ENCODE measurements at places on chromosomes 6 and 20.
A peak's percentile ranks its signal among the peaks of the same experiment; 100 is the strongest.

DNA sequence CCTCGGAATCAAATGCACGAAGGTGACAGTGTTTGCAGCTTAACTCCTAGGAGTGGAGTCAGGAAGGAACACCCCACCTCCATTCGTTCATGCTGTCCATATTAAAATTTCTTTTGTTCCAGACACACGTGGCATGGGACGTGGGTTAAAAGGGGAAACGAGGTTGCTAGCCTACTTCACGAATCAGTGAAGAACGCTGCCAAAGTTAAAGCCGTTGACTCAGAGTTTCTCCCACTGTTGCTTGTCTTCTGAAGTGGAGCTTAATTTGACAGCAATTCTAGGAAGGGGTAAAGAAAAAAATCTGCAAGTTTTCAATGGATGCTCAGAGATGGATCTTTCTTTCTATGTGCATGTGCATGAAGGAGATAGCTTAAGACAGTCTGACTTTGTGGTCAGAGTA is 499.1 kb downstream of the CD83 start:
- no peak for DNase-seq

- DNase-seq = no peak
Observed at GRCh38 chr6:10482636-10483257, 38.4 kb upstream of the GCNT2 start.

DNA sequence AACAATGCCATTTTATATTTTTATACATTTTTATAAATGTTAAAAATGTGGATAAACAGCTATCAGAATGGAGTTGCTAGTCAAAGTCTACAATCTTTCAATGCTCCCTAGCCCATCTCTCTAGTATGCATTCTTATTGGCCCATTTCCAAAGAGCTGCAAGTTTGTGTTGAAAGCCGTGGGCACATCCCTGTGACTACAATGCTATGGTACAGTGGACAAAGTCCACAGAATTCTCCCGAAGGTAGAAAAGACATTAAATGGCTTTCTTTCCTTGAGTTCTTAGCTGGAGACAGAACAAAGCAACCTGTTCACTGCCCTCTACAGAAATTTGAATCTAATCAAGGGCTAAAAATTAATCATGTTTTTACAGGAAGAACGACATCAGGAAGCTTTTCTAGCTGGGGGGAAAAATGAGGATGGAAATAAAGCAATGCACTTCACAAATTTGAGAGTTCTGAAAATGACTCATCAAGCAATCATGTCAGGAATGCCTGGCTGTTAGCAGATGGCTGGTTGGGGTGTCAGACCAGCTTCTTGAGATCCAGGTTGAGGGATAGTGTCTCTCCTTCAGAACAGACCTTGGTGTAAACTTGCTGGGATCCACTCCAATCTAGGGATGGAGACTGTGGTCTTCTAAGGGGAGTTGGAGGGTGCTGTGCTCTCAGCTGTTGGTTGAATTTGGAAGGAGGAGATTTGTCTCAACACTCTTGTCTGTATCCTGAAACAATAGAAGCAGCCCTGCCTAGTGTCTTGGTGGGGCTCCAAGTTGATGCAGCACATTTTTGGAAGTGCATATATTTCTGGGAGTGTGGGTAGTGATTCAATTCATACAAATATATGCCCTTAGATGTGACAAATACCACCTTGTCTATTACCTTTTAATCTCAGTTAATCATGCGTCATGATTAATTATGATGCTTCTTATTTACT is 143.4 kb upstream of the PHACTR1 start:
- no peak for DNase-seq

GRCh38 chr6:35068206-35068605 is 72.9 kb downstream of the TCP11 start:
- no peak for DNase-seq

- DNase-seq = no peak
Observed at GRCh38 chr6:40550202-40551101, 36.7 kb downstream of the LRFN2 start.

DNA sequence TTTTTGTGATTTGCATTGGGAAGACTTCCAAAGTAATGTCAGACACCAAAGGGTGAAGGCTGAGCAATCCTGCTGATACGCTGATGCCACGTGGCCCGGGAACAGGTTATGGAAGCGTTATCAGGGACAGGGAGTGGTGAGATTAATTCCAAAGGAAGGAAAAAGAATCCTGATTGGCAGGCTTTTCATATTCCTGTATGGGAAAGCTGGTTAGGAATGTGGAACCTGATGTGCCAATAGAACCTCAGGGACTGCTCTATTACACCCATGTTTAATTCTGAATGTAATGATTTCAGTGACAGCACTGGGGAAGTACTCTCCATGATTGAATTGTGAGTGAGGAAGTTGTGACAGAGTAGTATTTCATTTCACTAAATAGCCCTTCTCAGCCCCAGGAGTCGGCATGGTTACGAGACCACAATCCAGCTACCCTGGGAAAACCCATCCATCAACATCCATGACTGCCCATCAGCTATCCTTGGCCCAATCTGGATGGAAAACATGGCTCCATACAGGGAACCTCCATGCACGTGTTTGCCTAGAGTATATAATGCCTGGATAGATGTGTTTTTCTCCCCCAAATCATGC is 49.4 kb downstream of the F13A1 start:
- no peak for DNase-seq

DNA sequence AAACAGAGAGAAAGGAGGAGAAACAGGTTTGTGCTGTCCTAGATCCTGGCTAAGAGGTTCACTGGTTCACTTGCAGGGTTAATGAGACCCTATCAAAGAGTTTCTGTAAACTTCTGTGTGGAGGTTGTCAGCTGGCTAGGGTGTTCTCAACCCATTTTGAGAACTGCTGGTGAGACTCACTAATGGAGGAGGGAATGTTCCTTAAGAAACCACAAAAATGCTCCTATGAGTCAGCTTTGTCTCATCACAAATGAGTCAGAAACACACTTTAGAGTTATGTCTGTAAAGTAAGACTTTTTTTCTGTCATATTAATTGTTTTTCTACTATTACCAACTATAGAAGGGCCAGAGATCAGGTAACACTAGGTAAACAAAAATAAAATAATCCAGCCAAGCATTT is 884.4 kb downstream of the PHF3 start:
- DNase-seq = no peak

GRCh38 chr20:52754366-52754765 is 217.8 kb upstream of the TSHZ2 start:
- no peak for DNase-seq

GRCh38 chr6:119201480-119201879 is 123.0 kb upstream of the FAM184A start:
- DNase-seq = no peak

DNA sequence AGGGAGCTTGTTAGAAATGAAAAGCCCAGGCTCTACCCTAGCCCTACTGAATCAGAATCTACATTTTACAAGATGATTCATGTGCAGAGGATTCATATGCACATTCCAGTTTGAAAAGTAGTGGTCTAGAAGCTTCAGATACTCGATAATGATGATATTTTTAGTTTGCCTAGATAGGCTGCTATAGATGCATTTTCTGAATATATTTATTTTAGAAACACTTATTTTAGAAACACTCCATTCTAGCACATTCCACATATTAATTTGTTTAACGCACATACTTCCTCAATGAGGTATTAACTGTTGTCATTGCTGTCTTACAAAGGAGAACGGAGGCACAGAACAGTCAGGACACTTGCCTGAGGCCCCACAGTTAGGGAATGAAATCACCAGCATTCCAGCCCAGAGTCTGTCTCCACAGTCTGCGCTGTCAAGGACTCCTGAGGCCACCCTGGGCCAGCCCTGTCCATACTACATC is 64.4 kb downstream of the SNAP25 start:
- no peak for DNase-seq

DNA sequence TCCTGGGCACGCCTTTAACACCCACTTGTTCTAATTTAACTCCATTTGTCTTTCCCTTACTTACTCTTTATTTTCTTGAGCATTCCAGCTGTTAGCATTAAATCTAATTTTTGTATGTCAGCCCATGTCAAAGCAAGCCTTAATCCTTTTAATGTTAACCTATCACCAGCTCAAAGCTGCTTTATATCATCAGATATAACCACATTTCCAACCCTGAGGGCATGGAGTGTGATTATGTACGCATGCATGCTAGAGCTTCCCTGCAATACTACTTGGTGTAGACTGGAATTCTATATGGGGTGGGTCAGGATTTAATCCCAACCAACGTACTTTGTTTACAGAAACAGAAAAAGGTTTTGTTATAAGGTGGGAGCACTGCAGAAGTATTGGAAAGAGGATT is 139.4 kb upstream of the HMGN3 start:
- no peak for DNase-seq

- DNase-seq = no peak
Observed at GRCh38 chr6:167331565-167331964, 6.7 kb downstream of the TTLL2 start.

DNA sequence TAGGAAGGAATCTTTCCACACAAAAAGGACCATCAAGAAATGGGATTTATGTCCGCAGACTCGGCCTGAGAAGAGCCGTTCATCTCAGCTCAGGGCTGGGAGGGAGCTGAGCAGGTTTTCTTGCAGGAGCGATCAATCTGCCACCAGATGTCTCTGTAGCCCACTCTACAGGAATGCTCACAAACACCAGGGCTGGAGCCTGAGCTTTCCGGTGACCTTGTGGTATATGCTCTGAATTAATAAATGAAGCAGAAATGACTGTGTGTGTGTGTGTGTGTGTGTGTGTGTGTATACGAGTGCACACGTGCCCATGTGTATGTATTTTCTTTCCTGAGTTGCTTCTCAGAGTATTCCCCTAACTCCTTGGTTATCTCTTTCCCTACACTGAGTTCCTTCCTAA is 12.0 kb downstream of the CD83 start:
- DNase-seq = peak; percentile 70

DNA sequence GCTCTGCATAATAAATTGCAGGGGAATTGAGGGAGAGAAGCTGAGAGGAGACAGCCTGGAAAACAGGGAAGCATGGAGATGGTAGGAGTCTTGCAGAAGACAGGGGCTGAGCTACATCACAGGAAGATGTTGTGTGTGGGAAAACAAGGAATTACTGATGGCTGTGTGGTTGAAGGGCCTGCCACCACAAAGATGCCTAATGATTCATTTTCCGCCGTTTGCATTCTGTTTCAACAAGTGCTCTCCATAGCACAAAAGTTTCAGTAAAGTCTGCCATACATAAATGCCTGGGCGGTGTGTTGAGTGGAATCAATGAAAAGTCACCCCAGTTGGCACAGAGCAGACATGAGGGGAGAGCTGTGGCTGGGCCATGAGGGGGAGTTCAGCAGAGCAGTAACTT is 5.6 kb upstream of the KLHL31 start:
- no peak for DNase-seq

DNA sequence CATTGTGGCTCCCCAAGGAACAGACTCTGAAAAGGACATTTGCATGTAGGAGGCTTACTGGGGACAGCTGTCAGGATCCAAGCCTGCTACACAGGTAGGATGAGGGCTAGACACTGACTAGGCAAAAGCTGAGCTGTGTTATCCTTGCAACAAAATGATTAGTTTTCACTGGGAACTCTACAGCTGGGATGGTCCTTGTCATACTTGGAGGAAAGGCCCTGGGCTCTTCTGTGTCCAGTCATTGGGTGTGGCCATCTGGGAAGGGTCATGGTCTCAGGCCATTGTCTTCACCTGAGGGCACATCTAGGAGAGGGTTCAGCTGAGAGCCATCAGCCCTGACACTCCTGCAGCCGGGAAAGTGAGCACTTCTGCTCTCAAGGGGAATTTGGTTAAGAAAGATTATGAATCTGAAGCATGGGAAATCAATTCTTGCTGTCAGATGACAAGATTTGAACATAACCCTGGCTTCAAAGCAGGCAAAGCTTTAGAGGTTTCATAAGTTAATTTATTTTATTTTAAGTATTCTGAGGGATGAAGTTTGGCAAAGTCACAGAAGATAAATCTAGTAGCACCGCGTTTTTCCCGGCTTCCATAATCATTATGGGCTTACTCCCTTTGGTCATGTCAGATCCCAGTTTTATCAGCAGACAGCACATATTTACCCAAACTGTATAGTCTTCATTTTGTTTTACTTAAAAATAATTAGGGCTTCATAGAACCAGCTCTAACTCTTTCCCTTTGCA is 78.4 kb upstream of the SLC22A23 start:
- DNase-seq = no peak

- no peak for DNase-seq
Observed at GRCh38 chr6:53325785-53326184, 23.0 kb downstream of the ELOVL5 start.

DNA sequence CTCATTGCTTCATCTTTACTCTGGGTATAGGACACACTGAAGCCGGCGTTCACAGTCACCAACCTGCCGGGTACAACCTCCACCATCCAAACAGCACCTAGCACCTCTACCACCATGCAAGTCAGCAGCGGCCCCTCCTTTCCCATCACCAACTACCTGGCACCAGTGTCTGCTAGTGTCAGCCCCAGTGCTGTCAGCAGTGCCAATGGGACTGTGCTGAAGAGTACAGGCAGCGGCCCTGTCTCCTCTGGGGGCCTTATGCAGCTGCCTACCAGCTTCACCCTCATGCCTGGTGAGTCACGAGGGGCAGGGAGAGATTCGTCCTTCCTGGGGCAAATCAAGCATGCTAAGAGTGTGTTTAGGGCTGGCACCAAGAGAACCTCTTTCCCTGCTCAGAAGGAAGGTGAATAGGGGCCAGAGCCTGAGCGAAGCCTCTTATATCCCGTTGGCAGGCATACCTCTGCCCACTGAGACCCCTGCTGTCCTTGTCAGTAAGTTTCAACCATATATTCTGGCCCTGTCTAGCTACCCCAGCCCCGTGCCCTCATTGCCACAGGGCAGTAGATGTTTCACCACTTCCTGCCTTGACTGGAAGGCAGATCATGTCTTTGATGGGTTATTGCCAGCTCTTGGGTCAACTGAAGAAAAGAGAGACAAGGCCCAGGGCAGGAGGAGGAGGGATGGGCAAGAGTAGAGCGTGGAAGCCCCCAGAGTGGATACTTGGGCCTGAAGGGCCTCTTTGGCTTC is 4.8 kb downstream of the SRF start:
- no peak for DNase-seq

DNA sequence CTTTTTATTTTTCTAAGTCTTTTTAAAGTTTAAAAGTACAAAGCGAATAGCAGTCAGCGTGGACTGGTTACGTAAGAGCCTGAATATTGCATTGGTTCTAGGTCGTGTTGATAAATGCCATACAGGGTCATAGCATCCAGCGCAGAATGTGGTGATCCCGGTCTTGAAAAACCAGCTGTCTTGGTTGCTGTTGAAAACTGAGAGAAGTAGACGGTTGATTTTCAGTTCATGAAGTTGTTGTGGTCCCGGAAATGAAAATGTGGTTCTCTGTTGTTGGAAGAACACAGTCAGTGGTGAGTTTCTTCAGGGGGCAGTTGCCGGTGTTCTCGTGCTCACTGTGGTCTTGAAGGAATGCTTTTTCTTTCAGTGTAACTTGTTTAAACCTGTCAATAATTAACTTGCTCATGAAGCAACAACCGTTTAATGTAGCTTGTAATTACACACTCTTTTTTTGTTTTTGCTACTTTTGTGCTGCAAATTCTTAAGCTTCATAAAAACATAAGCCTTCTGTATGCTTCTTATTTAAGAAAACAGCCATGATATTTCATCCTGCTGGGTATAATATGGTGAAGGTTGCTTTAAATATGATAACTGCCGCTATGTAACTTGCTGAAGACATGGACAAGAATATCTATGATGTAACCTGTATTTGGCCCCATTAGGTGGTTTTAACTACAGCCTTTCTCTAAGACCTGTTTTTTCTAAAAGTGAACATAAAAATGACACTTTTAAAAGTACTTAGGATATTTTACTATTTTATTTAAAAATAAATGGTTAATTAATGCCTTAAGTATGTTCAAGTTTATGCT is 64.8 kb upstream of the KIF25 start:
- no peak for DNase-seq

All from right forelimb (tissue), 1 donor.